ENCODE measurements at places on chromosomes 2 and 18.

- DNase-seq = peak; percentile 37
Measured at GRCh38 chr2:191728750-191729624, 51.1 kb downstream of the NABP1 start.

GRCh38 chr2:15943378-15944280 is 3.3 kb downstream of the MYCN start:
- no peak for DNase-seq

GRCh38 chr2:100301881-100302584 is 20.3 kb downstream of the LONRF2 start:
- DNase-seq = no peak

- DNase-seq = no peak
Measured at GRCh38 chr2:208352644-208353567, 53.7 kb upstream of the PTH2R start.

GRCh38 chr2:128486640-128487375 is 168.1 kb upstream of the HS6ST1 start:
- DNase-seq = no peak
